Urinary bladder (tissue), 4 donors: ENCODE measurements at places on chromosomes 3 and 15.

GRCh38 chr3:15635121-15635661, 33.6 kb downstream of the BTD start:
- peak; percentile 66 for DNase-seq

DNA sequence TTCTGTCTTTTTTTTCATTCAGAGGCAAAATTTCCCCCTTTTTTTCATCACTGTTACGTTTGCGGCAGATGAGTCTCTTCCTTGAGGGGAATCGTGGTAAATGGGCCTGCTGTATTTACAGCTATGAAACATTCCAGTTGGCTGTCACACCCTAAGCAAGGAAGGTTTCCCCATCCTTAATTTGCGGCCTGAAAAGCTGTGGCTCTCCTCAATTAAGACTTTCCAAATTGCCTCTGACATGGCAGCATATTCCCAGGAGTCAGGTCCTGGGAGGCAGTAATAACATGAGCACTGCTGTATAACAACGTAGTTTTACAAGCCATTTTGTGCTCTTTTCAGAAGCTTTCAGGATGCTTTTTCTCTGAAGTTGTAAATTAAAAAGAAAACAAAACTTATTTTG, 420.9 kb downstream of the LPP start:
- DNase-seq, result no peak

DNA sequence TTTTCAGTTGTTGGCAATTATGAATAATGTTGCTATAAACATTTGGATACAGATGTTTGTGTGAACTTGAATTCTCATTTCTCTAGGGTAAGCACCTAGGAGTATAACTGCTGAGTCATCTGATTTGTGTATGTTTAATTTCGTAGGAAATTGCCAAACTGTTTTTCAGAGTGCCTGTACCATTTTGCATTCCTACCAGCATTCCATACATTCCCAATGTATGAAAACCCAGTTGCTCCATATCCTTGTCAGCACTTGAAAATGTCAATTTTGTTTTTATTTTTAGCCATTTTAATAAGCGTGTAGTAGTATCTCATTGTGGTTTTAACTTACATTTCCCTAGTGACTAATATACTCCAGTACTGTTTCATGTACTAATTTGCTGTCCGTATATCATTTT, 98.5 kb upstream of the TSC22D2 start:
- DNase-seq, result no peak

GRCh38 chr15:42490291-42490670, 660 bp downstream of the ZNF106 start:
- peak; percentile 8 for DNase-seq

DNA sequence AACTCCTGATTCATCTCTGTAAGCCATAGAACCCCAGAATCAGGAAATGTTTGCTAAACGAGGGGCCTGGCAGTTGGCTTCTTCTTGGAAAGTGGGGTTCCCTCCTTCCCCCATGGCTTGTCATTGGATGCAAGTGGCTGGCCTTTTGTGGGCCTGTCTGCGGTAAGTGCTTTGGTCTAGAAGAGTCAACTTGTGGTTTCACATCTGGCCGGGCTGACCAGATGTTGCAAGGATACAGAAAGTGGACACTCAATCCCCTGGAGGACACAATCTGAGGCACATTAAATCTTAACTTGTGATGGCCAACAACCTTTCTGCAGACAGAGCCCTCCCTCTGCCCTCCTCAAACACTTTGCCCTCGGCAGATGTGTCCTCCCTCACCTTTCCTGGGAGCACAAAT, 1.1 kb downstream of the FAH start:
- no peak for DNase-seq

DNA sequence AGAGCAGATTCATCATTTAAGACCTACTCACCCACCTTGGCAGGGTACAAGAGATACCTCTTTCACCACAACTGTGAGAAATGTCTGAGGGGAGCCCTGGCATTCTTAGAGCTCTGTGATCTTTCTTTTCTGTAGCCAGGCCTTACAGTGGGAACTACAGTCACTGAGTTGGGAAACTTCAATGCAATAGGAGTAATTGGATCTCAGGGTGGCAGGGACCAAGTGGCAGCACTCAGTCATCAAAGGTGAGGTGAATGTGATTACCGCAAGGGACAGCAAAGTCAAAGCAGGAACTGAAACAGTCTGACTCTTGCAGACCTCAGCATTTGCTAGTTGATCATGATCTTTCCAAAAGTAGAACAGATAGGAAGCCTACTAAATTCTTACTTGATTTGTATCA, 7.2 kb upstream of the MCF2L2 start:
- no peak for DNase-seq

- no peak for DNase-seq
Measured at GRCh38 chr3:169527507-169527906, 136.0 kb downstream of the MECOM start.

DNA sequence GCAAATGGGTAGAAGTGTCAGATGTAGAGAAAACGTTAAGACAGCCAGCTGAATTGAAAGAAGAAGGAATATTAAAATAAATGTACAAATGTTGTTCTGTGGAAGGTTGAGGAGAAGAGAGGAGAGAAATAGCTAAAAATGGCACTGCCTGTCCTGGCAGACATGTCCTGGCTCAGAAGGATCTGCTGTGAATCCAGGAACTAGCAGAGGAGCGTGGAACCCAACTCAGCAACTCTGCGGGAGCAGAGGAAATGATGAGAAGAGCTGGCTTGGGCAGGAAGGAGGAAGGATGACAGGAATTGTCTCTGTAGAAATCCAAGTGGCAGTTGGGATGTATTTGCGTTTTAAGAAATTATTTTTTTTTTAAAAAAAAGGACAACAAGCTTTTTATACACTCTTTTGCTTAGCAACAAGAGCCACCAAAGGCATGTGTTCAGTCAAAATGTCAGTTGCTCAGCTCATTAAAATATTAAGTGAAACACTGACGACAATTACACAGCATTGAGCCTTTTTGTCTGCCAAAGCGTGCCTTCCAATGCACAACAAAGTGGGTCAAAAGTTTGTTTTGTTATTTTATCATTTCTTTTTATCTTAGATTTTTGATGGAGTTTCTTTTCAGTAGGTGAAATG, 16.1 kb downstream of the NANOGP8 start:
- no peak for DNase-seq

GRCh38 chr15:76169018-76169417, 109.2 kb downstream of the TMEM266 start:
- DNase-seq, result no peak

GRCh38 chr15:85689729-85690128, 105.0 kb downstream of the KLHL25 start:
- DNase-seq, result no peak

GRCh38 chr15:85717212-85717611, 77.5 kb downstream of the KLHL25 start:
- DNase-seq, result no peak

- no peak for DNase-seq
Measured at GRCh38 chr15:80160570-80161156, 7.9 kb downstream of the FAH start.

DNA sequence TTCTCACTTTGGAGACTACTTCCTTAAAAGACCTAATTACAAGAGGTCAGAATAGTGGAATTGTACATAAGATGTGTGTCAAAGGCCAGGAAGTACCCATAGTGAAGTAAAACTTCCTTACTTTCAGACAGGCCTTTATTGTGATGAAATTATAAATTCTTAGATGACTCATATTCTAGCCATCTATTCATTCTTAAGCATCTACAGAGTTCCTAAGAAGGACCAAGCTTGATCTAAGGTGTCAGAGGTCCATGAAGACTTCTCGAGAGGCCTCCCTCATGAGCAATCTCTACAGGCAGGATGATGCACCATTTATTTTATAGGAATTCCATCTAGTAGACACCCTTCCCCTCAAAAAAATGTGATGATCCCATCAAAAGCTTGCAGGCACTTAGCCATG, 493.3 kb downstream of the MAGI1 start:
- DNase-seq, result no peak

- no peak for DNase-seq
Measured at GRCh38 chr3:186760141-186760833, 23.1 kb upstream of the EIF4A2 start.

DNA sequence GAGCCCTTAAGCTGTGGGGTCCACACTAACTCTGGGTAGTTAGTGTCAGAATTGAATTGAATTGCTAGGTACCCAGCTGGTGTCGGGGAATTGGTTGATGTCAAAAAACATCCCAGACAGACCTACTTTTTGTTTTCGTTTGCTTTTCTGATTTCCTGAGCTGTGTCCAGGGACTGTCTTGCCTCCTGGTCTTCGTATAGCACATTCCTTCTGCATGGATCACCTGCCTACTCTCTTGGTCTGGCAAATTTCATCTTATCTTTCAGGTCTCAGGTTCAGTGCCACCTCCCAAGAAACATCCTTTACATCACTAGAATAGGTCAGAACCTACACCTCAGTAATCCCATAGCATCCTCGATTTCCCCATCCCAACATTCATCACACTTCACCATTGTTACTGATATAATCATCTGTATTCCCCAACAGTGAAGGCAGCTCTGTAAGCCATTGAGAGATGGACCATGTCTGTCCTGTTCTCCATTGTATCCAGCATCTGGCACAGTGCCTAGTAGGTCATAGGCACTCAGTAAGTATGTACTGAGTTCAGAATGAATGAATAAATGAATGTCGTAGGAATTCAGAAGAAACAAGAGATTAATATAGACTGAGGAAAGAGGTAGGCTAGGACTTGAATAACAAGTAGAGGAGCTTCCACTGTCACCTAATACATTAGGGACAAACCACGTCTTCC, 81.2 kb downstream of the ANP32A start:
- DNase-seq, result no peak

GRCh38 chr15:42608110-42608531, 32.7 kb downstream of the STARD9 start:
- no peak for DNase-seq
